ENCODE measurements at places on chromosomes 16 and 17. TPM values are rescaled to one million over a fixed set of nuclear protein-coding genes. Genes with fewer than 3 reads are reported as not detected.

DNA sequence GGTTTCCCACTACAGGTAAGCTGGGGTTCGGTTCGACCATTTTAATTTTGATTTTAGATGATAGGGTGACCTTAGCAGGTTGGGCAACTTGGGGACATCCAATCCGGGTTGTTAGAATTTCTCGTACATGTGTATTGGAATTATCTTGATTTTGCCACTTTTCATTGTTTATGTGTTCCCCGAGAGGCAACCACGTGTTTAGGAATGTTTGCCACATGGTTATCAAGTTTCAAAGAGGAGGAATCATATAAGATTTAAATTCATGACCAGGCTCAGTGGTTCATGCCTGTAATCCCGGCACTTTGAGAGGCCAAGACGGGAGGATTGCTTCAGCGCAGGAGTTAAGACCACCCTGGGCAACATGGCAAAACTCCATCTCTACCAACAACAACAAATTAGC, 10.0 kb upstream of the SLC47A1 start:
- DNase-seq: no peak
- peaks cover 23% of the 10 kb centered on the region for H3K4me1 ChIP-seq
- H3K4me3 ChIP-seq: no peak overlapping the region
- no peaks in the 10 kb centered on the region for H3K27me3 ChIP-seq

- H3K27ac ChIP-seq: peak overlapping the region; percentile 100
- H3K36me3 ChIP-seq: peaks cover 8% of the 10 kb centered on the region
- no peaks in the 10 kb centered on the region for H3K27me3 ChIP-seq
- DNase-seq: no peak
- H3K4me3 ChIP-seq: peak overlapping the region; percentile 77
Measured at GRCh38 chr17:76558198-76559095, 18.6 kb downstream of the PRCD start.

The TBC1D26 gene
- not detected for total RNA-seq

- DNase-seq: no peak
- no peak overlapping the region for H3K4me3 ChIP-seq
- H3K27me3 ChIP-seq: no peaks in the 10 kb centered on the region
- H3K36me3 ChIP-seq: 0 out of 2 replicates have a peak, but pooled peaks cover 2% of the 10 kb centered on the region
- no peak overlapping the region for H3K27ac ChIP-seq
- H3K4me1 ChIP-seq: no peaks in the 10 kb centered on the region
Measured at GRCh38 chr17:62562656-62563055, 64.8 kb upstream of the MRC2 start.

DNA sequence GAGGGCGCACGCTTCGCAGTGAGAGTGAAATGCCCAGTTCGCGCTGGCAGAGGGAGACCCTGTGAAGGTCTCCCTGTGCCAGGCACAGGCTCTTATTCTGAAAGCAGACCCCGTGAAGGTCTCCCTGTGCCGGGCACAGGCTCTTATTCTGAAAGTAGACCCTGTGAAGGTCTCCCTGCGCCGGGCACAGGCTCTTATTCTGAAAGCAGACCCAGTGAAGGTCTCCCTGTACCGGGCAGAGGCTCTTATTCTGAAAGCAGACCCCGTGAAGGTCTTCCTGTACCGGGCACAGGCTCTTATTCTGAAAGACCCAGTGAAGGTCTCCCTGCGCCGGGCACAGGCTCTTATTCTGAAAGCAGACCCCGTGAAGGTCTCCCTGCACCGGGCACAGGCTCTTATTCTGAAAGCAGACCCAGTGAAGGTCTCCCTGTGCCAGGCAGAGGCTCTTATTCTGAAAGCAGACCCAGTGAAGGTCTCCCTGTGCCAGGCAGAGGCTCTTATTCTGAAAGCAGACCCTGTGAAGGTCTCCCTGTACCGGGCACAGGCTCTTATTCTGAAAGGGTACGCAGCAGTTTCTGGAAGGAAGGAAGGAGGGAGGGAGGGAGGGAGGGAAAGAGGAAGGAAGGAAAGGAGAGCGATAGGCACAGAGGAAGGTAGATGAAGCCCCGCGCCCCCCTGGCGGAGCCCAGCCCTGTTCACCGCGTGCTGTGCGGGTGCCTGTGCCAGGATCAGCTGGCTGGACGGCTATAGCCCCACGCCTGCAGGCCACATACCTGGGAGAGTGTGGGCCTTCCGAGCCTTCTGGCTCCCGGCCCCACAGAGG, 55.3 kb downstream of the WDR45B start:
- no peak overlapping the region for H3K4me3 ChIP-seq
- no peaks in the 10 kb centered on the region for H3K27me3 ChIP-seq
- H3K36me3 ChIP-seq: peaks cover 5% of the 10 kb centered on the region
- DNase-seq: no peak
- peak overlapping the region; percentile 47 for H3K27ac ChIP-seq

DNA sequence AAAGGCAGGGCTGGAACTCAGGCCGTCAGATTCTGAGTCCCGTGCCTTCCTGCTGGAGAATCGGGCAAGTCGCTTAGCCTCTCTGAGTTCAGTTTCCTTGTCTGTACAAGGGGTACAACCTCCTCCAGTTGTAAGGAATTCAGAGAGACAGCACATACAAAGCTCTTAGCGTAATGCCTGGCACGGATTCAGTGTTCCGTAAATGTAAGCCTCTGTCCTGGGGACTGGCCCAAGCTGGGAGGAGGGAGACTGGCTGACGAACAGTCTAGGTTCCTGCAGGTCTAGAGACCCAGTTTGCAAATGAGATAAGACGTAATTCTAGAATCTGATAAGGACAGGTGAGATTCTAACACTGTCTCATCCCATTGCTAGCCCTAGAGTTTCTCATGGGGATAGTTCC, 9.9 kb downstream of the METTL22 start:
- peaks cover 1% of the 10 kb centered on the region for H3K36me3 ChIP-seq
- no peak for DNase-seq
- H3K27me3 ChIP-seq: no peaks in the 10 kb centered on the region
- no peak overlapping the region for H3K4me3 ChIP-seq
- no peaks in the 10 kb centered on the region for H3K4me1 ChIP-seq
- H3K27ac ChIP-seq: no peak overlapping the region

The PIGL gene
- 20.0 TPM for total RNA-seq

The CLTC gene
- 302 TPM for total RNA-seq

The CLDN9 gene
- 0.79 TPM for total RNA-seq

DNA sequence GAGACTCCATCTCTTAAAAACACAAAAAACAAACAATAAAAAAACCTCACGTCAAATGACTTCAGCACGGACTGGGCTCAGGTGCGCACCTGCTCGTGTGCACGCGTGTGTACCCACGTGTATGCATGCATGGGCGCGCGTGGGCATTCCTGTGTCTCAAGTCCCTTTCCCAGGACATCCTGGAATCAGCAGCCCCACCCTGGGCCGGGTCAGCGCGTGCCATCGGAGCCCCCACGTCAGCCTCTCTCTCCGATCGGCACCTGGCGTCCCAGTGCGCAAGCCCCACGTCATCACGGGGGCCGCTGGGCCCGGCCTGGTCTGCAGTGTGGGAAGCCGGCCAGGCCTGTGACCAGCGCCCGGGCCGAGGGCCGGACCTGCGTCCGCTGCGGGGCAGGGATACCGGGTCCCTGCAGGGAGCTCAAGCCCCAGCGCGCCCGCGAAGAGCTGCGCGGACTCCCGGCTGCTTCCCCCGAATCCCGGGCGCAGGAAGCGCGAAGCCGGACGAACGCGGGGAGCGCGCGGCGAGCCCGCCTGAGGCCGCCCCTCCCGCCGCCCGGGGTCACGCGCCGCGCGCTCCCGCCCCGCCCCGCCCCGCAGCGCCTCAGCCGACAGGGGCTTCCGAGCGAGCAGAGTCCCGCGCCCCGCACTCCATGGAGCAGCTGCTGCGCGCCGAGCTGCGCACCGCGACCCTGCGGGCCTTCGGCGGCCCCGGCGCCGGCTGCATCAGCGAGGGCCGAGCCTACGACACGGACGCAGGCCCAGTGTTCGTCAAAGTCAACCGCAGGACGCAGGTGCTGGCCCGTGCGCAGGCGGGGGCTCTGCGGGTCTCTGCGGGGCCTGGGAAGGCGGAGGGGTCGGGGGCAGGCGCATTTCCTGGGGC, at the start of gene FN3K:
Gene FN3K (plus strand): TSS at position 629 of the 880 bp plus-strand sequence. CDS start 22 bp downstream, at position 651.
- H3K4me1 ChIP-seq: no peaks in the 10 kb centered on the region
- peak within 1 kb of the TSS; percentile 93 for H3K27ac ChIP-seq
- DNase-seq: peak; percentile 86
- H3K4me3 ChIP-seq: peak within 1 kb of the TSS; percentile 90

DNA sequence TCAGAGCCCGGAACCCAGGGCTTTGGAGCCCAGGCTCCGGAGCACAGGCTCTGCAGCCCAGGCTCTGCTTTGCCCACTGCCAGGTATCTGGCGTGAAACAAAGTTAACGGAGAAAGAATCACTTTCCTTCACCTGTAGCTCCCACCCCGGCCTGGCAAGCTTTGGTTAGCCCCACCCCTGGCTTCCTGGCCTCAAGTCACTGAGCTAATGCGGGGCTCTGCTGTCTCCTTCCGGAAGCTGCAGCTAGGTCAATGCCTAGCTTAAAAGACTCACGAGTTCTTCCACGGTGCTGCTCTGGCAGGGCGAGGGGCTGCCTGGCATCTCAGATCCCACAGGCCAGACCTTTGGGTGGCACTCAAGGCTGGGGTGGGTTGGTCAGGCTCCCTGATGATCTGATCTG, 21.1 kb upstream of the SPPL2C start:
- H3K27ac ChIP-seq: no peak overlapping the region
- no peaks in the 10 kb centered on the region for H3K27me3 ChIP-seq

- no peaks in the 10 kb centered on the region for H3K36me3 ChIP-seq
- H3K27ac ChIP-seq: no peak overlapping the region
- no peaks in the 10 kb centered on the region for H3K4me1 ChIP-seq
- H3K27me3 ChIP-seq: no peaks in the 10 kb centered on the region
- no peak for DNase-seq
Measured at GRCh38 chr17:72756256-72756655, 336.2 kb downstream of the SLC39A11 start.

- DNase-seq: no peak
- H3K4me1 ChIP-seq: 0 out of 2 replicates have a peak, but pooled peaks cover 3% of the 10 kb centered on the region
- H3K27ac ChIP-seq: no peak overlapping the region
- H3K36me3 ChIP-seq: no peaks in the 10 kb centered on the region
- H3K4me3 ChIP-seq: no peak overlapping the region
- no peaks in the 10 kb centered on the region for H3K27me3 ChIP-seq
Measured at GRCh38 chr17:17849147-17849820, 12.5 kb upstream of the SREBF1 start.

GRCh38 chr17:82230609-82231311, 1.9 kb downstream of the SLC16A3 start:
- H3K27ac ChIP-seq: no peak overlapping the region
- no peak for DNase-seq
- no peaks in the 10 kb centered on the region for H3K36me3 ChIP-seq
- H3K4me3 ChIP-seq: peak overlapping the region; percentile 59

The KRT17 gene
- 3.4 TPM for total RNA-seq

- H3K36me3 ChIP-seq: no peaks in the 10 kb centered on the region
- H3K4me1 ChIP-seq: 0 out of 2 replicates have a peak, but pooled peaks cover 3% of the 10 kb centered on the region
- H3K27ac ChIP-seq: no peak overlapping the region
- peak; percentile 77 for DNase-seq
- H3K27me3 ChIP-seq: no peaks in the 10 kb centered on the region
Measured at GRCh38 chr17:27381007-27381501, 75.2 kb upstream of the KSR1 start.

GRCh38 chr17:48722201-48722907, at the start of gene PRAC1:
TSS of gene PRAC1 (minus strand) at chr17:48722518. CDS start at chr17:48722392, 126 bp downstream.
- H3K4me3 ChIP-seq: no peak within 1 kb of the TSS
- no peaks in the 10 kb centered on the region for H3K36me3 ChIP-seq
- H3K27ac ChIP-seq: no peak within 1 kb of the TSS
- DNase-seq: no peak

DNA sequence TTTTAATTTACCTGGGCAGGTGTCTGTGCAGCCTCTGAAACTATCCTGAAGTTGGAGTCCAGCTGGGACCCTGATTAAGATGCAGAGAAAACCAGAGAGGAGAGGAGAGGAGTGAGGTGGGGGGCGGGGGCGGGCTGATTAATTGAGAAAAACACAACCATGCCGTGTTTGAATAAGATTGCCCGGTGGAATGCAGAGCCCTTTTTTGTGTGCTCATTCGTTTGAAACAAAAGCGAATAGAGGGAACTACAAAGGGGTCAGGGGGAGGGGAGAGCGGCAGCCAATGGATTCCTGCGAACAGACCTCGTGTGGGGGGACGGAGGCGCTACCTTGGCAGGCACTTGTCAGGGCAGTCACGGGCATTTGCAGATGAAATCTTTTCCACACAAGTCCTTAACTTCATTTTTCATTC, 355.8 kb downstream of the SOX9 start:
- H3K4me1 ChIP-seq: peaks cover 38% of the 10 kb centered on the region
- no peak for DNase-seq
- H3K27ac ChIP-seq: peak overlapping the region; percentile 31
- no peaks in the 10 kb centered on the region for H3K36me3 ChIP-seq
- H3K4me3 ChIP-seq: no peak overlapping the region

The OTOA gene
- not detected for total RNA-seq

DNA sequence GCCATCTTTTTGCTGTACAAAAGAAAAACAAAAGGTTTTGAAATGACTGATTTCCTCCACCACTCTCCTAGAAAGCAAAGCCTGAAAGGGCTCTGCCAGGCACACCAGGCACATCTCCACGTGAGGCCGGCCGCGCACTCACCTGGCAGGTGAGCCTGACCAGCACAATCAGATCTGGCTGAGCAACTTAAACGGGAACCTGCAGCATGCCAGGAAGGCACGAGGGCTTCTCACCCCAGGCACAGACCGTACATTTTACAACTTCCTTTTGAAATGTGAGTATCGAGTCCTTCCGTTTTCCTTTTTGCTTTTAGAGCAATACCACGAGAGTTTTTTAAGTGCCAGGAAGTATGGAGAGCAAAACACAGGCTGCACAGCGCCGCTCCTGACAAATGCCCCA, 22.5 kb downstream of the SLC38A10 start:
- no peaks in the 10 kb centered on the region for H3K4me1 ChIP-seq
- H3K36me3 ChIP-seq: peaks cover 3% of the 10 kb centered on the region

- no peak overlapping the region for H3K4me3 ChIP-seq
- H3K4me1 ChIP-seq: no peaks in the 10 kb centered on the region
- DNase-seq: no peak
- no peak overlapping the region for H3K27ac ChIP-seq
- no peaks in the 10 kb centered on the region for H3K36me3 ChIP-seq
Measured at GRCh38 chr17:69503711-69504110, 89.2 kb downstream of the MAP2K6 start.

The MPP3 gene
- 7.9 TPM for total RNA-seq

- H3K27ac ChIP-seq: peak within 1 kb of the TSS; percentile 40
- no peaks in the 10 kb centered on the region for H3K36me3 ChIP-seq
- no peaks in the 10 kb centered on the region for H3K27me3 ChIP-seq
- H3K4me1 ChIP-seq: peaks cover 44% of the 10 kb centered on the region
Measured at GRCh38 chr17:19716108-19717030, at the start of gene SLC47A2. TSS of gene SLC47A2 (minus strand) at chr17:19716584. CDS start at chr17:19716555, 29 bp downstream.

- no peaks in the 10 kb centered on the region for H3K4me1 ChIP-seq
- H3K4me3 ChIP-seq: no peak overlapping the region
- no peaks in the 10 kb centered on the region for H3K27me3 ChIP-seq
- H3K27ac ChIP-seq: no peak overlapping the region
- no peaks in the 10 kb centered on the region for H3K36me3 ChIP-seq
Measured at GRCh38 chr17:42031584-42031983, 11.7 kb downstream of the NKIRAS2 start.
